ENCODE measurements at places on chromosomes 5 and 9. TPM values are rescaled to one million over a fixed set of nuclear protein-coding genes. Genes with fewer than 3 reads are reported as not detected.

The EXOSC2 gene
- total RNA-seq: 33.4 TPM

The SLC36A3 gene
- not detected for total RNA-seq

The FOXD4 gene
- total RNA-seq: 0.27 TPM

GRCh38 chr5:138648841-138649240 is 73.6 kb upstream of the HSPA9 start:
- DNase-seq: no peak

DNA sequence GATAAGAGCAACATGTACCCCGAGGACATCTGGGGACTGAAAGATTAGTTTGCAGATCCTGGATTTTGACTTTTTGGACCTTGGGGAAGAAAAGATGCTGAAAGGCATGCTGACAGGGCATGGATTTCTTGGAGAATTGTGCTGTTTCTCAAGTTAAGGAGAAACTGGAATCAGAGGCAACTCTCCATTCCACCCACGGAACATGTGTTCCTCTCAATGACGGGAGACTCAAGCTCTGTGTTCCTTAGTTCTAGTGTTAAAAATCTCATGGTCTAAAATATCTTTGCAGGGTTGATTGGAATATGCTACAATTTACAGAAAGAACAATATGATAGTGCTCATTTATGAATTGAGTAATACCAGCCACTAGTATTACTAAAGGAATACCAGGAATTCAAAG is 34.4 kb upstream of the CDH12 start:
- DNase-seq: no peak

DNA sequence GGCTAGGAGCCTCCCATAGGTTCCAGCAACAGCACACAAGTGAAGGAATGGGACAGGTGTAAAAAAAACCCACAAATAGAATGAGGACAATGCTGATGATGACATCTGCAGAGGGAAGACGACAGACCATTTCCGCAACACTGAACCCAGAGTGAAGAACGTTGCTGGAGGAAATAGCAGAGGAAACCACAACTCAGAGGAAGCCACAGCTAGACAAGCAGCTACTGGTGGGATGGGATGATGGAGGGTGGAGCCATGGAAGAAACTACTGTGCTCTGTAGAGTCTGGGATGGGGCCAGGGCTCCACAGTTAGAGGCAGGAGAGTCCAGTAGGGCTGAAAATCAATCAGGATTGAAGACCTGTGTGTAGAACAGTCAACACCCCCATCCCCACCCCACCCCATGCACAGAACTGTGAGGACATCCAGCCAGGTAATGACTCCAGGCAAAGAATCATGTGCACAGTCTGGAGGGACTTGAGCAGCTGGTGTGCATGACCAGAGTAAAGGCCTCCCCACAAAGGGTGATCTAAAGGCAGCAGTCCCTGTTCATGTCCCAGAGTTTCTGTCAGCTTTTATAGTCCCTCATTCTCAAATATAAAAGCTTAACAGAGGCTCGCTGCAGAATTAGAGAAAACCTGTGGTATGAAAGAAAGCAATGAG is 65.2 kb upstream of the SPIN1 start:
- peak; percentile 92 for DNase-seq

GRCh38 chr5:133354323-133355185 is 257.8 kb downstream of the FSTL4 start:
- no peak for DNase-seq

GRCh38 chr5:60102961-60103693 is 209.6 kb upstream of the PDE4D start:
- DNase-seq: no peak

The SNCB gene
- total RNA-seq: not detected

Data from hematopoietic multipotent progenitor cell (in vitro differentiated cells).